Stimulated activated CD8-positive, alpha-beta memory T cell treated with anti-CD3 and anti-CD28 coated beads, Interleukin-4, amount 100 ng/mL, for 24 hours (primary cell): ENCODE measurements at places on chromosomes 5 and 9.

DNA sequence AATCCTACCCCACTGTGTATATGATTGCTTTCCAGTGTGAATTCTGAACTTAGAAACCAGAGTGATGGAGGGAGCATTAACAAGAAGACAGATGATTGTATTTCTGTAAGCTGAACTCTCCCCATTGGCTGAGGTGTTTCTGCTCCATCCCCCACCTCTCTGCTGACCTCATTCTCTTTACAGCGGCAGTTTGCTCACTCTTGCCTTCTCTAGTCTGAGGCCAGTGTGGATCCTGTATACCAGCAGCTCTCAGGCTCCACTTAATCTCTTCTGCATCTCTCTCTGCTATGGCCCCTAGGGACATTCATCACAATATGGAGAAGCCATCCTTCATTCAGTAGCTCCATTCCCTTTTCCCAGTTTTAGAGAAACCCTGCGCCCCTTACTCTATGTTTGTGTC is 358.8 kb downstream of the MAN2A1 start:
- DNase-seq, result no peak

- DNase-seq, result no peak
Observed at GRCh38 chr5:71830681-71831539, 111.8 kb downstream of the CARTPT start.

- DNase-seq, result no peak
Observed at GRCh38 chr5:98602534-98603112, 170.8 kb upstream of the RGMB start.

- no peak for DNase-seq
Observed at GRCh38 chr9:31335529-31336234, 1048.8 kb upstream of the ACO1 start.

GRCh38 chr5:82276800-82277612 is 1.1 kb downstream of the RPS23 start:
- no peak for DNase-seq

- DNase-seq, result no peak
Observed at GRCh38 chr5:178786859-178787499, 56.5 kb upstream of the ZNF354A start.

- no peak for DNase-seq
Observed at GRCh38 chr5:88948746-88949600, 66.0 kb upstream of the MEF2C start.

GRCh38 chr5:56676091-56676768 is 139.1 kb upstream of the MAP3K1 start:
- no peak for DNase-seq
